ENCODE measurements at places on chromosomes 4 and X.

- DNase-seq: no peak
Observed at GRCh38 chr4:153036931-153037482, 100.9 kb downstream of the FHDC1 start.

DNA sequence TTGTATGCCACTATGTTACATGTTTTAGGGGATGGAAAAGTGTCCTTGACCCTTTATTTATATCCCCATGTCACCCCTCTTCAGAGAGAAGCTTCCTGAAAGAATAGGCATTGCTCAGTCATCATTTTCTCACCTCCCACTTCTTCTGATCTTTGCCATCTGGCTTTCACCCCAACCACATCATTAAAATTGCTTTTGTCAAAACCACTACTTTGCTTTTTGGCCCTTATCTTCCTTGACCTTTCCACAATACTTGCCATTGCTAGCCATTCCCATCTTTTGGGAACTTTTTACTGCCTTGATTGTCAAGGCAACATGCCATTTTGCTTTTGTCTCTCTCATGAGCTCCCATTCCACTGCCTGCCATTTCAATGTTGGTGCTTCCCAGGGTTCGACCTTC is 14.9 kb upstream of the FAM9B start:
- DNase-seq: no peak

- no peak for DNase-seq
Observed at GRCh38 chrX:134886002-134886596, 104.7 kb upstream of the SMIM10 start.

DNA sequence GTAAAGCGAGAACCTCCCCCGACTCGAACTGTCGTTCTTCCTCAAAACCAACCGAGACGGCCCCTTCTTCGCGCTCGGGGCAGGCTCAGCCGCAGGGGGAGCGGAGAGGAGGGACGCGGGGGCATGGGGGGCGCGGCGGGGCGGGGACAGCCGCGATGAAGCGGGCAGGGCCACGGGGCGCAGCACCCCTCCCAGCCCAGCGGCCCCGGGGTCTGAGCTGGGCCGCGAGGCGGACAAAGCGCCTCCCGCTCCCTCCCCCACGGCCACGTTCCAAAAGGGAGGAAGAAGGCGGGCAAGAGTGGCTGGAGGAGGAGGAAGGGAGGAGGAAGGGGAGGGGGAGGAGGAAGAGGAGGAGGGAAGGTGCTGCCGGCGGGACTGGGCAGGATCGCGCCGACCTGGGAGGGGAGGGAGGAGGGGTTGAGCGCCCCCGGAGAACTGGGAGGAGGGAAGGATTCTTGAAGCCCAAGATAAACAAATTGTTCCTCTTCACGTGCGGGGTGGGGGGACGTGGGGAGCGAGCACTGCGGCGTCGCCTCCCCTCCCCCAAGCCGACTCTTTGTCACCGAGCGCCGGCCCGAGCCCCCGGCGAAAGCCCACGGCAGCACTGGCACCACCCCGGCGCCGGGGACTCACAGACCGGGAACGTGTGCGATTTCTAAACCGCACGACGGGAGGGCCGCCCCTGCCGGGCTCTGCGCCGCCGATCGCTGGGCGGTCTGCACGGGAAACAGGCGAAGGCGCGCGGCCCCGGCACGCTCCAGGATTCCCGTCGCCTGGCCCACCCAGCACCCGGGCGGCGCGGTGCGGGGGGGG is 2.9 kb downstream of the MAML3 start:
- DNase-seq: peak; percentile 89

GRCh38 chrX:107323786-107324492 is 117.5 kb downstream of the DNAAF6 start:
- no peak for DNase-seq

GRCh38 chrX:49155243-49155899 is 7.2 kb upstream of the MAGIX start:
- peak; percentile 78 for DNase-seq

- DNase-seq: no peak
Observed at GRCh38 chr4:155809835-155810234, 51.0 kb downstream of the GUCY1B1 start.

DNA sequence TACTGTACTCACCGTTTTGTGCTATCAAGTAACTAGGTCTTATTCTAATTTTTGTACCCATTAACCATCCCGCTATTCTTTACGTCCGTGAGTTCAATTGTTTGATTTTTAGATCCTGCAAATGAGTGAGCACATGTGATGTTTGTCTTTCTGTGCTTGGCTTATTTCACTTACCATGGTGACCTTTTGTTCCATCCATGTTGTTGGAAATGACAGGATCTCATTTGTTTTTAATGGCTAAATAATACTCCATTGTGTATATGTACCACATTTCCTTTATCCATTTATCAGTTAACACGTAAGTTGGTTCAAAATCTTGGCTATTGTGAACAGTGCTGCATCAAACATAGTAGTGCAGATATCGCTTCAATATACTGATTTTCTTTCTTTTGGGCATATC is 48.3 kb downstream of the USP9X start:
- no peak for DNase-seq

- no peak for DNase-seq
Observed at GRCh38 chrX:100606753-100607152, 22.0 kb downstream of the TNMD start.

GRCh38 chr4:184344899-184345572 is 127.4 kb upstream of the ENPP6 start:
- DNase-seq: no peak

DNA sequence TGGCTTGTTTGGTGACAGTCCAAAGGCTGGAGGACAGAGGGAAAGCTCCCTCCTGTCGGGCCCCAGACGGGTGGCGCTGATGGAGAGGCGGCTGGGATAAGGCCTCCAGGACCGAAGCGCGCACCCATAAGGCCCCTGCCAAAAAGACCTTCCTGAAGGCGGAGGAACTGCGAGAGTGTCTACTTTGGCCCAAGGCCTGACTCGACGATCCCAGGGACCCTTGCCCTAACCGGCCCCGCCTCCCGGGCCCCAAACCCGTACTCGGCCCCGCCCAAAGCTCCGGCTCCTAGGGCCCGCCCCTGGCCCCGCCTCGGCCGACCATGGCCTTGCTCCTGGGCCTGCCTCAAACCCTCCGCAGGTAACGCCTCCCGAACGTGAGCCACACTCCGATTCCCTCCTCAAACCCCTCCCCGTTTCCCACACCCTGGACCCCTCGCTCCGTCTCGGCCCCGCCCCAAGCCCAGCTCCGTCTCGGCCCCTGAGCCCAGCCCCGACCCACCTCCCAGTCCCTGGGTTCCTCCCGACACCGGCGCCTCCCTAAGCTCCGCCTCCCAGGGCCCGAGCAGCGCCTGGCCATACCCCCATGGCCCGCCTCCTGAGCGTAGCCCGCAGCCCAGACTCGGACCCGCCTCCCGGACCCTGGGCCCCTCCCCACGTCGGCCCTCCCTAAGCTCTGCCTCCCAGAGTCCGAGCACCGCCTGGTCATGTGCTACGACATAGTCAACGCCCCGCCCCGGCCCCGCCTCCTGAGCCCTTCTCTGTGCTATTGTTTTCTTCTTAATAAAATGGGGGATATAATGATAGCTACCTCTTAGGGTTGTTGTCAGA is 90.0 kb upstream of the DRD5 start:
- peak; percentile 99 for DNase-seq

DNA sequence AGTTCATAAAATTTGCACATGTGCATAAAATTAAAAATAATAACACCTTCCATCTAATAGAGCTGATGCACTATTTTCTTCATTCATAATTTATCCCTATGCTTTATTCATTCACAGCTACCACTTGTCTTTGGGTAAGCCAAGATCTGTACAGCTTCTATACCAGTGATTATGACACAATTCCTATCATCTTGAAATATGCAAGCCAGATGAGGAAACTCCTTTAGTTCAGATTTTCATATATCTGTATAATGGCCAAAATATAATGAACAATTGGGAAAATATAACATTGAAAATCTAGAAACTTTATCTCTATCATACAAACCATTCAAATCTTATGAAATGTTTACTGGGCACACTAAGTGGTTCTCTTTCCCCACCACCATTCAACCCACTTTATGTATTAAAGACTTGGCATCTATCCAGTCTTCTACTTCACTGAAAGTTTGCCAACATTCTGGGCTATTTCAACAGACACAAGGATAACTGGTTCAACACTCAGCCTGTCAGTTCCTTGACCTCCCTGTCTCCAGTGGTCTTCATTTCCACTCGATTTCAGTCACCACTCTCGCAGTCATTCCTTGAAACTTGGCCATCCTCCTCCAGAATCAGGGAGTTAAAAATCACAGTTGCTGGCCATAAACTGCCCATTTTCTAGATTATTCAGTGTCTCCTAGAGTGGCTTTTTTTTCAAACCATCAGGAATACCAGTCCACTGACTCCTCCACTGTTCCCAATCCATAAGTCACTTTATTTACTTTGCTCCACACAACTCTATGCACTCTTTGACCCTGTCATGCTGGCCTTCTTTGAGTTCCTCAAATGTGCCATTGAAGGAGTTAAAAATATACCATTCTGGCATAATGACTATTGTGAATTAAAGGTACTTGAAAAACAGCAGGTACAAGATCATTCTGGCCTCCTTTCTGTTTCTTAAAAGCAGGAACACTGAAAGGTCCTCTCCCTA is 85.5 kb downstream of the CAMK2D start:
- DNase-seq: no peak

Measured in H9 (cell line).